Breast epithelium (tissue), 4 donors: ENCODE measurements at places on chromosomes 6 and 20. TPM values are rescaled to one million over a fixed set of nuclear protein-coding genes. Genes with fewer than 3 reads are reported as not detected.

UBE3D gene
- 13.5 TPM for total RNA-seq

TRIM40 gene
- 0.33 TPM for total RNA-seq

BTN1A1 gene
- total RNA-seq: not detected

RCAN2 gene
- 14.9 TPM for total RNA-seq

CYP21A2 gene
- not detected for total RNA-seq
